ENCODE measurements at places on chromosomes 11 and 22.

- DNase-seq = no peak
These were observed 93.2 kb downstream of the FAR1 start for GRCh38 chr11:13761716-13762115.

DNA sequence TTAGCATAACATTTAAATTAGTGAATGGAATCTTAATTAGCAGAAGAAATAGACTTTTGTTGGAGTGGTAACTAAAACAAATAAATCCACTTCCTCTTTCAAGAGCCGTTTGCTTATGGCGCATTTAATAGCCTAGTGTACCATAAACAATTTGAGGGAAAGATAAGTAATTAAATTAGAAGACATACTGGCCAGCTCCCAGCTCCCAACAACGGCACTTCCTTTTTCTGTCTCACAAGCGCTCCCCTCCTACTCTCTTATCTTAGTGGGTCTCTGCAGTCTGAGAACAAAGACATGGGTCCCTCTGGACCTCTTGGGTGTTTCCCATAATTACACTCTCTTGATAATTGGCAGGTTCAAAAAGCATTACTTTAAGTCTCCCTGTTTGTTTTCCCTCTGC, 146.0 kb downstream of the OPCML start:
- no peak for DNase-seq

GRCh38 chr22:32720924-32721323, 80.6 kb upstream of the TIMP3 start:
- no peak for DNase-seq

GRCh38 chr22:45398214-45398613, 15.2 kb downstream of the SMC1B start:
- no peak for DNase-seq

DNA sequence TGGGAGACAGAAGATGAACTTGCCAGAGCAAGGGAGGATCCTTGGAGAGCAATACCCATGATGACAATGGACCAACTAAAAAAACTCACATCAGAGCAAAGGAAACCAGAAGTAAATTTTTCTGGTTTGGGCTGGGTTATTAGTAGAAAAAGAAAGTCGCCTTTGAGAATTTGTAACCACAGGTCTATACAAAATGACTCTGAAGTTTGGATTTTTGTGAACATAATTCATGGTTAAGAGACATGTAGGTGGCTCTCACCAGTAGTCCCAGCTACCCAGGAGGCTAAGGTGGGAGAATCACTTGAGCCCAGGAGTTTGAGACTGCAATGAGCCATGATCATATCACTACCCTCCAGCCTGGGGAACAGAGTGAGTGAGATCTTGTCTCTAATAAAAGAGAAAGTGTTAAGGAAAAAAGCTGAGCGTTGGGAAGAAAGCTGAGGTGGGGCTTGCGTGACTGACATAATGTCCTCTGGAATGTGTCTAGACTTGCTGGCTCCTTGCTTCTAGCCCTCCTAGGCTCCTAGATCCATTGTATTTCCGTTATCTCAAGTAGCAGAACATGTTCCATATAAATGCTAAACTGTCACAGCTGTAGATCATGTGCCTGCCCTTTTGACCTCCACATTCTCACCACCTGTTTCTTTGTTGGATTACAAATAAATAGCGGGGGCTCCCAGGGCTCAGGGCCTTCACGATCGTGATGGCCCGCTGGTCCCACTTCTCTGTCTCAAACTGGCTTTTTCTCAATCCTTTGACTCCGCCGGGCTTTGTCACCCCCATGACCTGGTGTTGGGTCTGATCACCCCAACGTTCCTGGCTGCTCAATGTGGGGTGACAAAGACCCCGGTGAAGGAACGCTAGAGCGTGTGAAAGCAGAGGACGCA, 56.2 kb upstream of the SC5D start:
- no peak for DNase-seq

- DNase-seq = no peak
These were observed 1.7 kb downstream of the FERMT3 start for GRCh38 chr11:64208086-64208795.

DNA sequence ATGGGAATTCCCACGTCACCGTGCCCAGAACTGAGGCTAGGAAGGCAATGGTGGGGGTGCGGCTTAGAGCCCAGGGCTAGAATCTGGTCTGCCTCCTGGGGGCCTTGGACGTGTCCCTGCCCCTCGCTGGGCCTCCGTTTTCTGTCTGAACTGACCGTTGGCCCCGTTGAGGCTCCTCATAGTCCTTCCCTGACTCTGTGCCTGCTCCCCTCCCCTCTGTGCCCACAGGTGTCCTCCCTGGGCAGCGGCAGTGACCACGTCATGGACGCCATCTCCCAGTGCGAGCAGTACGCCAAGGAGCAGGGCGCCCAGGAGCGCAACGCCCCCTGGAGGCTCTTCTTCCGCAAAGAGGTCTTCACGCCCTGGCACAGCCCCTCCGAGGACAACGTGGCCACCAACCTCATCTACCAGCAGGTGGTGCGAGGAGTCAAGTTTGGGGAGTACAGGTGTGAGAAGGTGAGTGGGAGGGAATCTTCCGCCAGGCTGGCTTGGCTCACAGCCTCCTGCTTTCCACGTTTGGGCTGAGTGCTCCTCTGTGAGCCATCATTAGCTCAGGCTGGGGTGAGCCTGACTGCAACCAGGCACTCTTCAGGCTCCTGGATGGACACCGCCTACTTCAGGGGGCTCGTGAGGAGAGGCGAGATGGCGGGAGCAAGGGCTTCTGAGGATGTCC, 63.9 kb downstream of the MYO7A start:
- DNase-seq = peak; percentile 27

DNA sequence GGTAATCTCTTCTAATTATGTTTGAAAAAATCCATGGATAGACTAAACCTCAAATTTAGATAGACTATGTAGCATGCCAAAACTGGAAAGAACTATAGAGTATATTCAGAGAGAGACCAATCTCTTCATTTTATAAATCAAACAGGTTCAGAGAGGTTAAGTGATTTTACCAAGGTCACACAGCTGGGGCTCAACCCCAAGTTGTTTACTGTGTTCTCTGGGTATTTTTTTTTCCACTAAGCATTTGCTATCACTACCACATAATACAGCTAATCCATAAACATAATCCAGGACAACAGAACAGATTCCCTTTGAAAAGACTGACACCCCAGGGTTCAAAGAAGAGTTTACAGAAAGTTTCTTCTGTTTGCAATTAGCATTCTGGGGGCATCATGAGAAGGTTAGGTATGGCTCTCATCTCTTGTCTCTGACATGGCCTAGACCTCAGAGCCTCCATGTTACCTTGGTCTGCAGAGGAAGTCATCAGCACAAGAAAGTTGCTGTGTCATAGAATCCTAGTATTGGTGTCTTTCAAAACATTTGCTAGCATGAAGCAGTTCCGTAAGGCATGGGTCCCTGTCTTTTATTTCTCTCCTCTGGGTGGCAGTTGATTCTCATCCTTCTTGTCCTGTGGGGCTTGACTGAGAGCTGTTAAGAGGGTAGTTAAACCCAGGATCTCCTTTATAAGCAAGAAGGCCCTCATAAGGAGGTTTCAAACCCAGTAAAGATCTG, 94.5 kb upstream of the HSD17B12 start:
- DNase-seq = no peak

GRCh38 chr11:15170698-15171097, 56.0 kb downstream of the INSC start:
- no peak for DNase-seq

All from activated T-cell treated with anti-CD3 and anti-CD28 coated beads, Interleukin-2, amount 50 U/mL, for 72 hours (primary cell).